ENCODE measurements at places on chromosomes 6 and 20.

- no peak for DNase-seq
Measured at GRCh38 chr6:167405778-167406532, 81.1 kb downstream of the TTLL2 start.

- no peak for DNase-seq
Measured at GRCh38 chr6:149347067-149347466, 29.6 kb downstream of the TAB2 start.

- DNase-seq, result peak; percentile 44
Measured at GRCh38 chr6:131199568-131200272, 64.5 kb downstream of the AKAP7 start.

DNA sequence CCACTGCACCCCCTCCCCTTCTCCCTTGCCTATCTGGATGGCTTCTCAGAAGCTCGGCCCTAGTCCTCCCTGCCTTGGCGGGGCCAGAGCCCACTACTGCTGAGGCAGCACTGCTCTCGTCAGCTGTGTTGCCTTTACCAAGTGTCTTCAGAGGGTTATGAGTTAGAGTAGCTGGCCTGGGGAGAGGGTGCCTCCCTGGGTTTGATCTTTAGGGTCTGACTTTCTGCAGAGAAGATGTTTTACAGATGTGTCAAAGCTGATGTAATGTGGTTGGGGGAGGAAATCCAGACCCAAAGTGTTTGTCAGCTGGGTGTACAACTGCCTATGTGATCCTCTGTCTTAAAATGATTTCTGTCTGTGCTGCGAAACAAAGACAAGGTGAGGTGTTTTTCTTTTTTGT is 30.4 kb upstream of the PI16 start:
- no peak for DNase-seq

DNA sequence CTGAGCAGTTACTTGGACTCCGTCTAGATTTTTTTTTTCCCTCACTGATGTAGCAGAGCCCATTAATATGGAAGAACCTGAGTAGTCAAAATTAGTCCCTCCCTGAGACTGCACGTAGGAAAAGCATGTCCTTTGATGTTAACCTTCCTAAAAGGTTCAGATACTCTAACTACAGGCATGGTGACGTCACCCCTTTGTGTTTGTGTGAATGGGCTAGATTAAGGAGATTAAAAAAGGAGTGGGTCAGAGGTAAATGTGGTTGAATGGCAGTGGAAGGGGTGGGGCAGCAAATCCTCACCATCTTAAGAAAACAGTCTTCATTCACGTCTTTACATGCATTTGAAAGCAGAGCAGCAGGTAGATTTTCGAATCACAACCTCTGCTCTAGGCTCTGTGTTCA is 521.1 kb downstream of the TFAP2B start:
- no peak for DNase-seq

- no peak for DNase-seq
Measured at GRCh38 chr6:7591770-7592169, 1.8 kb downstream of the SNRNP48 start.

- DNase-seq, result no peak
Measured at GRCh38 chr6:146997062-146997461, 207.2 kb upstream of the STXBP5 start.

- DNase-seq, result no peak
Measured at GRCh38 chr20:21490105-21490504, 23.8 kb downstream of the NKX2-2 start.

Measured in activated B cell treated with CpG ODN at 0.5 μM for 24 hours (primary cell).